ENCODE measurements at places on chromosomes 2 and 18. TPM values are rescaled to one million over a fixed set of nuclear protein-coding genes. Genes with fewer than 3 reads are reported as not detected.

DNA sequence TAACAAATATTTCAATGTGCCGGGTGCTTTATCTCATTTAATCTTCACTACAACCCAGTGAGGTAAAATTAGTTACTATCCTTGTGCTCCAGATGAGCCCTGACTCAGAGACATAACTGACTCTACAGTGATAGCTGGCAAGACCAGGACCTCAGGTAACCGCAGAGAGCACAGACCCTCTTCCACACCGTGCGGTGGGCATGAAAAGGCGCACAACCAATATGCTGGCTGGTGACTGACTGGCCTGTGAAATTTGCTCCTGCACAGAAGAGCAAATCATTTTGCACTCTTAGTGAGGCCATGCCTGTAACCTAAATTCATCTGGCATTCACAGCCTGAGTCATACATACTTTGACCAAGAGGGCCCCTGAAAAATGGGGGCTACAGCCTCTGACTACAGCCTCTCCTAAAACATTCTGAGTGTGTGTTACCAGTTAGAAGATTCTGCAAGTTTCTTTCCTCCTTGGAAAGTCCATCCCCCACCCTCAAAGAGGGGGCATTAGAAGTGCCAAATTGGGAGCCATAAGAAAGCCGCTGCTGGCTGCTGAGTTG lies 22.4 kb upstream of the MSGN1 start:
- no peak overlapping the region for H3K27ac ChIP-seq
- H3K36me3 ChIP-seq, result no peaks in the 10 kb centered on the region
- no peak for DNase-seq
- no peak overlapping the region for H3K4me3 ChIP-seq

GRCh38 chr18:76604108-76604934 lies 109.3 kb upstream of the ZNF516 start:
- no peak for DNase-seq
- H3K36me3 ChIP-seq, result no peaks in the 10 kb centered on the region
- H3K27me3 ChIP-seq, result no peaks in the 10 kb centered on the region
- H3K4me1 ChIP-seq, result no peaks in the 10 kb centered on the region

DNA sequence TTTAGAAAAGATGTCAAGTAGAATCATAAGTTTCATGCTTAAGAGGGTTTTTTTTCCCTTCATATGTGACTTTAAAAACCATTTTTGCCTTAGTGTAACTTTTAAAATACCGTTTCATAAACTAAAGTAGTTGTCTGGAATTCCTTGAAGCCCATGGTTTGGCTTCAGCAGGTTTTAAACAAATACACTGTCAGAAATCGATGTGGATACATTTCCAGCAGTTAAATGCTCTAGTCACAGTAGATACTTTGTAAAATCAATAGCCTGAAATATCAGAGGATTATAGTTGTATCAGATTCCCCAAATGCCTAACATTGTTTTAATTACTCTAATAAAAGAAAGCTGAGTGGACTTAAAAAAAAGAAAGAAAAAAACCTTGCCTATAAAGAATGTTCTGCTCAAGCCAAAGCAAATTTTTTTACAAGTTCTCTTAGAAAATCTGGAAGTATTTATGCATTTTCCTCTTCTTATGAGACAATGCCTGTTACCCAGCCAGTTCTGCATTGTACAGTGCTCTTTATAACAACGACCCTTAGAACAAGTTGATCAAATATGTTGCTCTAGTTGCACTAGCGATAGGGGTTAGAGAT lies 260.5 kb downstream of the LTBP1 start:
- H3K36me3 ChIP-seq, result no peaks in the 10 kb centered on the region
- no peak overlapping the region for H3K27ac ChIP-seq
- no peak for DNase-seq
- no peaks in the 10 kb centered on the region for H3K27me3 ChIP-seq
- no peak overlapping the region for H3K4me3 ChIP-seq

The RNU2-63P gene
- total RNA-seq, result 3.1 TPM

The DCDC2C gene
- not detected for total RNA-seq

The LCT gene
- 0.06 TPM for total RNA-seq

The CABLES1 gene
- total RNA-seq, result not detected

The SCYGR4 gene
- not detected for total RNA-seq

The AQP12A gene
- total RNA-seq, result not detected
